Uterine smooth muscle cell (primary cell): ENCODE measurements at places on chromosomes 13 and 19. TPM values are rescaled to one million over a fixed set of nuclear protein-coding genes. Genes with fewer than 3 reads are reported as not detected.

ZNF415 gene
- 6.1 and 6.3 TPM in 2 replicates for total RNA-seq

TTC9B gene
- total RNA-seq: not detected in 2 replicates

SUCLA2 gene
- 51.1 and 72.0 TPM in 2 replicates for total RNA-seq

GPR12 gene
- not detected in 2 replicates for total RNA-seq

ZIC2 gene
- not detected in 2 replicates for total RNA-seq

MIA gene
- 0.22 and 0.62 TPM in 2 replicates for total RNA-seq

NRTN gene
- not detected in 2 replicates for total RNA-seq

SCGB2B2 gene
- total RNA-seq: under 0.01 TPM in 1 of 2 replicates, not detected in the other

FBXO27 gene
- total RNA-seq: 1.3 and 3.4 TPM in 2 replicates

ZNF491 gene
- 2.1 and 3.4 TPM in 2 replicates for total RNA-seq

ZNF419 gene
- 10.3 and 13.1 TPM in 2 replicates for total RNA-seq

LYL1 gene
- total RNA-seq: 0.77 and 1.1 TPM in 2 replicates

ZNF433 gene
- total RNA-seq: 6.5 and 7.6 TPM in 2 replicates

SPPL2B gene
- total RNA-seq: 38.5 and 39.9 TPM in 2 replicates

POSTN gene
- total RNA-seq: 13.1 and 38.5 TPM in 2 replicates

HSH2D gene
- total RNA-seq: not detected in 2 replicates
